ENCODE measurements at places on chromosomes 2 and 18.

DNA sequence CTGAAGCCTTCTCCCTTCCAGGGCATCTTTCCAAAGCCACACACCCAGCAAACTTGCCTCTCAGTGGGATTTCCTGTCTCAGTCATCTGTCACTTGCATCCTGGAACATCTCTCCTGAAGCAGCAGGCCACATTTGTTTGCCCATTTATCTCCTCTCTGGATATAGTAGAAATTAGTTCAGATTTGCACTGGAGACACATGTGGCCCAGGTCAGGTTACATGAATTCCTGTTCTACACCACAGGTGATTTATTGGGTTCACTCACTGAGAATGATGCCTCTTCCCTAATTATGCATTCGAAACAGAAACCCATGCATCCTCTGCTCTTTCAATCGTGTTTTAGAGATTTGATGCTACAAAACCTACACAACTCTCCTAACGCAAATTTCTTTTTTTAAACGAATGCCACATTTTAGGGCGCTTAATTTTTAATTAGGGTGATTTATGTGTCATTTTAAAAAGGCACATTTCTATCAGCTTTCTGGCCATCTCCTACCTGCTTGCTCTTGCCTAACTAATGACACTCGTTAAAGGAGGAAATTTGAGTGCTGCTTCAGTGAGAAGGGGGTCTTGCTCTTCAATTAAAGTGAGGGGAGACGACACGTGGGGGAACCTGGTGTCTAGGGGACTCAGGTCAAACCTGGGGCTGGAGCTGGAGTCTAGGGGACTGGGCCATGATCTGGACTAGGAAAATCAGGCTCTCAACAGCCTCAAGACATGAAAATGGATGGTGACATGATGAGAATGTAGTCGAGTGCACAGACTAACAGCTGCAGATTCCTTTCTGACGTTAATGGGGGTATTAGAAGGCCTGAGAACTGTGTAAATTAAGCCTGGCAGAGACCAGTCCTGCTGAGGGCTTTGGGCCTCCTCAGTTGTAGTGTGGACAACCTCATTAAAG, 221.4 kb downstream of the CLIP4 start:
- no peak for DNase-seq

- peak; percentile 73 for DNase-seq
Measured at GRCh38 chr2:191637182-191638078, 40.5 kb upstream of the NABP1 start.

DNA sequence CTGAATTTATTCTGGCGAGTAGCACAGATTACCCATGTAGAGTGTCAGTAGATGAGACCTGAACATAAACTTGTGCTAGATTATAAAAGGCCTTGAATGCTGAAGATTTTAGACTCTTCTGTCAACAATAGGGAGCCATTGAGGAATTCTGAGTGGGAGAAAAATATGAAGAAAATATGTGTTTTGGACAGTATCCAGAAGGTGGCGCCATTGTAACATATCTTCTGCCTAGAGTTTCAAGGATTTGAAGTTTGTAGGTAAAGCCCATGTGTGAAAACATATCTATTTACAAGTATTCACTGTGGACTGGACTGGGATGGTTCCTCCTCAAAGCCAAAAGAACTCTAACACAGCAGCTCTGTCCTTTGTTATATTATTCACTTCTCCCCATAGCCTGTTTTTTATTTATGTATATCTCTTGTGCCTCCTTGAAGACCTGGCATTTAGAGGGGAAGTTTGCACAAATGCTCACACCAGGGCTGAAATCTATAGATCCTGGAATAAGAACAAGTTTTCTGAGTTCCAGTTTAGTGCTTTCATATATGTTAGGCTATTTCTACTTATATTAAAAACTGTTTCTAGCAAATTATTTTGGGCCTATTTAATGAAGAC, 124.9 kb downstream of the RDH14 start:
- DNase-seq: peak; percentile 71

DNA sequence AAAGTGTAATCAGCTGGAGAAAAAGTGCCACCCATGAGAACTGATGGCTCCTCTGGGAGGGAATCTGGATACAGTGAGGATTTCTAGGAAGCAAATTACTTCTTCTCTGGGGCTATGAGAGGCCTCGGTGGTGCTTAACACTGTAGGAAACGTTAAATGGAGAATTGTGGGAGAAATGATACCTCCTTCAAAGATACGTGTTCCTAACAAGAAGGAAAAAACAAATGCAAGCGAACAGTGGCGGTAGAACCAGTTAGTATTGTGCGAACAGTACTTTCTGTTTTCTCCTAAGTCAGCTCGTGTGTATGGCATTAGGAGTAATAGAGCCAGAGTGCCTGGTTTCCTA, 587 bp upstream of the MTIF2 start:
- DNase-seq: no peak

- peak; percentile 34 for DNase-seq
Measured at GRCh38 chr2:182784777-182785176, 68.7 kb downstream of the DNAJC10 start.

DNA sequence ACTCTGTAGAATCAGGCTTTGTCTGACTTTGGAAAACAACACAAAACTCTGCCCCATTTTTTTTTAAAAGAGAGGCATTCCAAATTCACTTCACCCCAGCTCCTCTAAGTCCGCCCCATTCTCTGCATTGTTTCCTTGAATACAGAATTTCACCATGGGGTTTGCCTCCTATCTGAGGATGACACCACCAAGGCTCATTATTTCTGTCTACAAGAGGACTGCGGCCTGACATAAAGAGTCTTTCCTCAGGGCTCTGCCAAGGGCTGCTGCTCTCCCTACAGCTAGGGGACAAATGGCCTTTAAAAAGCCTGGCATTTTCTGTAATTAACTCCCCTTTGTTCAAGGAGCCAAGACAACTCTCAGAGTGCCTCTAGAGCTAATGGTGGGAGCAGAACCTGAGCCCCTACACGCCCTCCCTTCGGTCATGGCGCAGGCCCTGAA, 4.6 kb downstream of the CHST10 start:
- DNase-seq: no peak

GRCh38 chr18:48541026-48541746, 2.4 kb downstream of the CTIF start:
- peak; percentile 80 for DNase-seq

DNA sequence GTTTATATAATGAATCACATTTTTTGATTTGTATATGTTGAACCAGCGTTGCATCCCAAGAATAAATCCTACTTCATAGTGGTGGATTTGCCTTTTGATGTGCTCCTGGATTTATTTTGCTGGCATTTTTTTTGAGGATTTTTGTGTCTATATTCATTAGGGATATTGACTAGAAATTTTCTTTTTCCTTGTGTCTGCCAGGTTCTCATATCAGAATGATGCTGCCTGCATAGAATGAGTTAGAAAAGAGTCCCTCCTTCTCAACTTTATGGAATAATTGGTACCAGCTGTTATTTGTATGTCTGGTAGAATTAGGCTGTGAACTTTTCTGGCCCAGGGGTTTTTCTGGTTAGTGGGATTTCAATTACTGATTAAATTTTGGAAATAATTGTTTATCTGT, 457.4 kb upstream of the DSEL start:
- peak; percentile 9 for DNase-seq

Measured in fibroblast of skin of abdomen (primary cell).